ENCODE measurements at places on chromosomes 12 and 14. TPM values are rescaled to one million over a fixed set of nuclear protein-coding genes. Genes with fewer than 3 reads are reported as not detected.

L2HGDH gene
- 9.9 TPM for total RNA-seq

TEX22 gene
- 0.10 TPM for total RNA-seq

C1QL4 gene
- total RNA-seq: 8.0 TPM

KRT82 gene
- not detected for total RNA-seq

CLEC2B gene
- 1.3 TPM for total RNA-seq

GXYLT1 gene
- 11.2 TPM for total RNA-seq

P3H3 gene
- total RNA-seq: 24.5 TPM

Measured in A549 treated with AZD2906 at 1 μM for 4 hours (cell line).